ENCODE measurements at places on chromosomes 11 and 22.

- DNase-seq: no peak
- H3K36me3 ChIP-seq: no peaks in the 10 kb centered on the region
- H3K27me3 ChIP-seq: no peaks in the 10 kb centered on the region
- no peak overlapping the region for H3K27ac ChIP-seq
- peaks cover 12% of the 10 kb centered on the region for H3K4me1 ChIP-seq
These were observed 47.0 kb downstream of the PACSIN2 start for GRCh38 chr22:42967933-42968332.

GRCh38 chr11:64391839-64392238 is 32.9 kb downstream of the RPS6KA4 start:
- no peaks in the 10 kb centered on the region for H3K36me3 ChIP-seq
- H3K27ac ChIP-seq: no peak overlapping the region
- no peak overlapping the region for H3K4me3 ChIP-seq
- H3K4me1 ChIP-seq: peaks cover 12% of the 10 kb centered on the region

DNA sequence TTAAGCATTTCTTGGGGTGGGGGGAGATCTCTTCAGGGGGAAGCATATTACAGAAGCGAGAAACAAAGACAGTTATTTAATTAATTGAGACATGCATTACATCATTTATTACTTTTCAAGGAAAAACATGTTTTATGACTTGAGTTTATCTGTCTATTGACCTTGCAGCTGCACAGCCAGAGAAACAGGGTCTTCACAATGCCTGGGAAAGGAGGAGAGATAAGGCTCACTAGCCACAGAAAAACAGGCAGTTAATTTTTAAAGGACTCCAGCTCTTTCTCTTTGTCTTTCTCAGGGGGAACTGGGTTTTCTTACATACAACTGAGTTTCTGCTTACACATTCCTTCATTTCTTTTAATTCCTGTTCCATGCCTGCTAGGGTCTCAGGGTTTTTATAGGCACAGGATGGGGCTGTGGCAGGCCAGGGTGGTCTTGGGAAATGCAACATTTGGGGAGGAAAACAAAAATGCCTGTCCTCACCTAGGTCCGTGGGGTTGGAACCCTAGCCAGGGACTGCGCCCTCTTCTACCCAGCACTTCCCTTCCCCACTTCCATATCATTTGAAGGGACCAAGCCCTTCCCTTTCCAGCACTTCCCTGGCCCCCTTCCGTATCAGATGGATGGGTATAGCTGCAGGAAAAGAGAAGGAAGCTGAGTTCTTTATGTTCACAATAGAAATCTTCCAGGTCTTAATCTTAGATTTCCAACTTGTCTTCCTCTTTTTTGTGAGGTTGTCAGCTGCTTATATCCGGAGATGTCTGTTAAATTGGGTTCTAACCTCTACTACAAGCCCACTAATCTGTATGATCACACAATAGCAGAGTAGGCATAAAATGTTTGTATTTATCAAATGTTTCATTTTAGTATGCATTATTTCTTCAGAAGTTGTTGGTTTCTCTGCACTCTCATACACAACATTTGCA is 38.3 kb downstream of the BIRC2 start:
- no peak for DNase-seq
- no peak overlapping the region for H3K4me3 ChIP-seq
- H3K27ac ChIP-seq: peak overlapping the region; percentile 16
- no peaks in the 10 kb centered on the region for H3K36me3 ChIP-seq
- H3K4me1 ChIP-seq: peaks cover 3% of the 10 kb centered on the region

GRCh38 chr11:27611947-27612455 is 88.3 kb downstream of the BDNF start:
- H3K4me1 ChIP-seq: no peaks in the 10 kb centered on the region
- DNase-seq: no peak
- H3K27ac ChIP-seq: no peak overlapping the region
- H3K27me3 ChIP-seq: no peaks in the 10 kb centered on the region

GRCh38 chr22:41782751-41783150 is 17.7 kb upstream of the CCDC134 start:
- H3K4me1 ChIP-seq: no peaks in the 10 kb centered on the region
- DNase-seq: no peak
- no peak overlapping the region for H3K27ac ChIP-seq
- H3K27me3 ChIP-seq: no peaks in the 10 kb centered on the region
- no peak overlapping the region for H3K4me3 ChIP-seq

- no peak overlapping the region for H3K4me3 ChIP-seq
- H3K27me3 ChIP-seq: no peaks in the 10 kb centered on the region
- H3K4me1 ChIP-seq: no peaks in the 10 kb centered on the region
- H3K36me3 ChIP-seq: no peaks in the 10 kb centered on the region
These were observed 84.1 kb downstream of the SLC1A2 start for GRCh38 chr11:35335226-35335625.

All from neural progenitor cell (in vitro differentiated cells).